Iris pigment epithelial cell (primary cell): ENCODE measurements at places on chromosomes 16 and 17.

GRCh38 chr16:57725554-57725953, 10.0 kb upstream of the KATNB1 start:
- peak; percentile 10 for DNase-seq

DNA sequence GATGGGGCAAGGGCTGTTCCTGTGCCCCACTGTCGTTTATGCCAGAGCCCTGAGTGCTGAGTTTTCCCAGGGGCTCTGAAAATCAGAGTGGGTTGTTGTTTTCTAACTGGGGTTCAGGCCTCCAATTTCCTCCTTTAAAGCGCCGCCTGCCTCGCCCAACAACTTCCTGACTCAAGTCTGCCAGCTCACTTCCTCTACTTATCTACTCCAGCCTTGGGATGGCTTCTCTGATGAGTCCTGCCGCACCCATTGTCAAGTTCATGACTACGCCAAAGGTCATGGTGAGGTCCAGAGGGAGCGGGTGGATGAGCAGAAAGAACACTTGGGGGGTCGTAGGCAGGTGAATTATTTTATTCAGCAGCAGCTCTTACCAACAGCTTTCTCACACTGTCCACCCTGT, 104.7 kb downstream of the UTP18 start:
- DNase-seq: no peak

DNA sequence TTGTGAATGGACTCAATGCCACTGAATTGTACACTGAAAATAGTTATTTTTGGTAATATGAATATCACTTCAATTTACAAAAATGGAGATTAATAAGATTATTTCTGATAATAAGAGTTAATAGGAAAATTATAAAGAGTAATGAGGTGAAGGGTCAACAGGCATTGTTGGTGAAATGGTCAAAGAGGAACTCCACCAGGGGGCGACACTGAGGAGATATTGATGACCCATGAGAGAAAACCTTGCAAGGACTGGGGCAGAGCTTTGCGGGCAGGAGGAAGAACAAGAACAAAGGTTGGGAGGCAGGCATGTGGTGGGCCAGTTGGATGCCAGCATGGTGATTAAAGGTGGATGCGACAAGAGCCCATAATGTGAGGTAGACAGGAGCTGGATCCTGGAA, 74.0 kb upstream of the XYLT1 start:
- no peak for DNase-seq

- no peak for DNase-seq
Observed at GRCh38 chr16:9135797-9136196, 44.4 kb downstream of the HAPSTR1 start.

DNA sequence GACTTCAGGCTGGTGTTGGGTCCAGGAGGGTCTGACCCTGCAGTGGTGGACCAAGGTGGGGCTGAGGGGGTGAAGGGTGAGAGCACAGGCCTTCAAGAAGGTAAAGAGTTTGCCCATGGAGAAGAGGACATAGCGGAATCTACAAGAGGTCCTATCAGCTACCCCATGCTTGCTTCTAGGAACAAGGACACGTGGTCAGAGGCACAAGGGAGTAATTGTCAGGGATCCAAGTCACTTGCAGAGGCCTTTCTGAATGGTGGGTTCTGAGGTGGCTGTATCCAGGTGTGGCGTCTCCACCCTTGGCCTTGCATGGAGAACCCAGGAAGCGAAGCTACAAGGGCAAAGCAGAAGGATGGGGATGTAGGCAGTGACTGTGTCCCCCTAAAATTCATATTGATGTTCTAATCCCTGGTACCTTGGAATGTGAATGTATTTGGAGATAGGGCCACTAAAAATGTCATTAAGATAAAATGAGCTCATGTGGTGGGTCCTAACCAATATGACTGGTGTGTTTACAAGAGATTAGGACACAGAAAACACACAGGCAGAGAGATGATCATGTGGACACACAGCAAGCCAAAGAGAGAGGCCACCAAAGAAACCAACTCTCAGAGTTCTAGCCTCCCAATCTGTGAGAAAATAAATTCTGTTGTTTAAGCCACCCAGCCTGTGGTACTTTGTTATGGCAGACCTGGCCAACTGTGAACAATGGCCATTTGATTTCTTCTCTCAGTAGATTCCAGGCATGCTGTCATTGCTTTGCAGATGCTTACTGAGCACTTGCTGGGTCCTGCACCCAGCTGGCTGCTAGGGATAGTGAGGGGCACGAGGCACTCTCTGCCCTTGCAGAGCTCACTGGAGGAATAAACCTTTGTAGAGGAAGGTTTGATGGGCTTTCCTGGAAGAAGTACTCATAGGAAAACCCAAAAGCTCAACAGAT, 75.8 kb downstream of the UTP18 start:
- DNase-seq: no peak

DNA sequence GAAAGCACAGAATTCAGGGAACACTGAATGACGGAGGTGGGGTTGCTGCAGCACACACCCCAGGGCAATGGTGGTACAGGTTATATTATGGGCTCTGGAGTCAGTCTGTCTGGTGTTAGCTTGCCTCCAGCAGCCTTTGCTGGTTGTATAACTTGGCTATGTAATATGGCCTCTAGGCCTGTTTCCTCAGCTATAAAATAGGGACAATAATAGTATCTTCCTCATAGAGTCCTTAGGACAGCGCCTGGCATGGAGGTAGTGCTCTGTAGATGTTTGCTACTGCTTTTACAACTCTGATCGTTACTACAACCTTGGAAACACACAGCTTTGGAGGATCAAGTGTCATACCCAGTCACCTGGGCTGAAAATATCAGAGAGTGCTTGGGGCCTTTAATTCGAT, 31.5 kb downstream of the GTF3C1 start:
- DNase-seq: no peak

DNA sequence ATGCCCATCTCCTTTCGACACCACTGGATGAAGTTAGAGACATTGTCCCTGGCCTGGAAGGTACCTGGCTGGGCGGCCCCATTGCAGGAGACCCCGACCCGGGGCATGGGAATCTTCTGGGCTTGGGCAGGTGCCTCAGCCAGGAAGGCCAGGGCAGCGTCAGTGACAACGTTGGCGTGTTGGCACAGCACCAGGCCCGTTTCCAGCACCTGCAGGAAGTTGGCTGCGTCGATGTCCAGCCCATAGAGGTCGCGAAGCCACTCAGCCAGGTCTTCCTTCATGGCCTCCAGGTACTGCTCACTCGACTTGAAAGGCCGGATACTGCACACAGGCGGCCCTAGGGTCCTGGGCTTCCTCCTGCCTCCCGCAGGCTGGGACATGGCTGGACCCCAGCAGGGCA, 568 bp downstream of the GAS2L2 start:
- no peak for DNase-seq

- DNase-seq: no peak
Observed at GRCh38 chr16:81673432-81673831, 105.7 kb upstream of the PLCG2 start.

GRCh38 chr17:80861892-80862291, 129.7 kb upstream of the CHMP6 start:
- DNase-seq: peak; percentile 39

DNA sequence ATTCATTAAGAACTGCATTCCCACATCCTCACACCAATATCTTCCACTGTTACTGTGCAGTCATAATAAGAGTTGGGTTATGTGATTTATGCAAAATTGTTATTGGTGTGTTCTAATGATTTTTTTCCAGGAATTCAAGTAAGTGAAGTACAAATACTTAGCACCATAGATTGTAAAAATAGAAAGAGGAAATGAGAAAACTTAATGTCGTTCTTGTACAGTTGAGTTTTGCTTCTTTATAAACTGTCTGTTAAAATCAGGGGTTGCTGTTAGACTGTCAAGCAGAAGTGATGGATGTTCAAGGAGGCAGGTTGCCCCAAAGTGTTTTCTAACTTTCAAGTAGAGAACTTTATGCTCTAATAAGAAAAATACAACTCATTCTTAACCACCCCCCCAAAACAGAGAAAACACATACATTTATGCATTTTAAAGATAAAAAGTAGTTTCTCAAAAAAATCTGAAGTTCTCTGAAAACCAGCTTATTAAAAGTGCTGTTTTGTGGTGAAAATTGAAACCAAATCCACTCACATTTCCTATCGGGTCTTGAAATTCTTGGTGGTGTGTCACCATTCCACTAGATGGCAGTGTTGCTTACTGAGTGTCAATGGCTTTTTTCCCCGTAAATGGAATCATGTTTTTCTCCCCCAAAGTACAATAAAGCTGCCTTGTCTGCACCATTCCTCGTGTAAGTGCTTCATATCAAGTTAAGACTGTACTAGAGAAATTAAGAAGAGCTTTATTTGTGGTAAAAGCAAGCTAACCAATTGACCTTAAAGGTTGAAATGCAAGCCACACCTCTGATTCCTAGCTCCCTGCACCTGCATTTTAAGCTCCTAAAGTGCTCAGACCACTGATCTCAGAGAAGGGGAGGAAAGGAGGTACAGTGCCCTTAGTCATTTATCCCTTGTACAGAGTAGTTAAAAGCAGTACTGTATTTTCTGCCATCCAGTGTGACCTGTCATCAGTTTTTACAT, 4.7 kb upstream of the IGSF6 start:
- peak; percentile 59 for DNase-seq

- DNase-seq: peak; percentile 67
Observed at GRCh38 chr17:9324864-9325263, 250.8 kb downstream of the STX8 start.

GRCh38 chr16:58842746-58843145, 108.6 kb upstream of the GOT2 start:
- DNase-seq: no peak

DNA sequence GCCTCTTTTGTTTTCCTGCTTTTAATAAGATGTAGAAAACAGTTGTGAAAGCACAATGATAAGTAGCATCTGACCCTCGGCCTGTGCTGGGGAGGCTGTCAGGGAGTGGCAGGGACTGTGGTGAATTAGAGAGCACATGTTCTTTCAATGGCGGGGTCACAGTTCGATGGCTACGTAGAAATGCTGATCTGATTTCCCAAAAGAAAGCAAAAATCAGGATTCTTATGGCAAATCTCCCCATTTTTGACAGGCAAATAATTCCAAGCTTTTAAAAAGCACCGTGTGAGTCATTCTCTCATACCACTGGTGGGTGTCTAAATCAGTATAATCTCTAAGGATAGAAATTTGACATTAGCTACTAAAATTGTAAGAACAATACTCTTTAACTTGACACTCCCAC, 4.2 kb upstream of the MAPK7 start:
- DNase-seq: no peak

DNA sequence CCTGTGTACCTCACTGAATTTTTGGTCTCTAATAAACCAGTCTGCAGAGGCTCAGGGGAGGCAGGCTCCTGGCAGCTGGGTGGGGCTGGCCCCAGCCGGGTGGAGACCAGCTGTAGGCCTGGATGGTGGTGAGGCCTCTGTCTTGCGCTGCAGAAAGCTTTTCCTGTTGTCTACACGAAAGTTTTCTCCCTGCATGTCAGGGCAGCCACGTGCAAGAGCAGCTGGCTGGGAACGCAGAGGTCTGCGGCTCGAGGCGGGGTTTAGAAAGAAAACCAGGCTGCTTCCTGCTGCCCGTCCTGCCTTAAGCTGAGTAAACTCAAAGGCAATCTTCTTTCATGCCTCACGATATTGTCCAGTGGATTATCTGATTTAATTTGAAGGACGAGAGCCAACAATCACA, 2.4 kb downstream of the SERPINF1 start:
- DNase-seq: peak; percentile 95

GRCh38 chr16:85321509-85322271, 209.4 kb upstream of the CIBAR2 start:
- peak; percentile 89 for DNase-seq

DNA sequence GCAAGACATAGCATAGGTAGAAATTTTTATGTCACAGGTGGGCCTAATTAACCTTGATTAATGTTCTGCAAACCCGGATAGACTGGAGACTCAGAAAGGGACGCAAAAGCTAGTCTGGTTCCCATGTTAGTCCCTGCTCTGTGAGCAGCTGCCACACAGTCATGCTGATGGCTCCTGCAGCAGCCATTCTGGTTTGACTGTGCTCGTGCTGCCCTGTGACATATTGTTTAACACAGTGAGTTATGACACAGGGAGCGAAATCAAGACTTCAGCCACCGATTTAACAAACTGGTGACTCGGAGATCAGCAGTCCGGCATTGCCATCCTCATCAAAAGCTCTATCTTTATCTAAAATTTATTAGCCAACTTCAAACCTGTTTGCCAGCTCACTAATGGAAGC, 169.8 kb downstream of the WWOX start:
- no peak for DNase-seq

DNA sequence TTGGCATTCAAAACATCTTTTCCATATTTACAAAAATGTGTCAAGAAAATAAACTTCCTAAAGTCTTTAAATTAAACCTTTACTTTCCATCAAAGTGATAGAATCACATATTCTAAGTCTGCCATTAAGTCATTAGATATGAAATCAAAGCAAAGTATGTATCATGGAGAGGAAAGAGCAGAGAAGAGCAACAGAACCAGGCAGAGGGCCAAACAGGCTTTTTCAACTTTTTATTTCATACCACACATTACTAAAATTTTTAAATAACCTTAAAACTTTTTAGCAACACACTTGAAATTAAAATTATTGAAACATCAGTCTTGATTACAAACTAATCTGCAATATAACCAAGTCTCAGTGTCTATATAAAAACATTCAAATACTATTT, 13.8 kb downstream of the SIAH1 start:
- DNase-seq: peak; percentile 39

- DNase-seq: peak; percentile 59
Observed at GRCh38 chr17:13736916-13737315, 135.2 kb upstream of the HS3ST3A1 start.

DNA sequence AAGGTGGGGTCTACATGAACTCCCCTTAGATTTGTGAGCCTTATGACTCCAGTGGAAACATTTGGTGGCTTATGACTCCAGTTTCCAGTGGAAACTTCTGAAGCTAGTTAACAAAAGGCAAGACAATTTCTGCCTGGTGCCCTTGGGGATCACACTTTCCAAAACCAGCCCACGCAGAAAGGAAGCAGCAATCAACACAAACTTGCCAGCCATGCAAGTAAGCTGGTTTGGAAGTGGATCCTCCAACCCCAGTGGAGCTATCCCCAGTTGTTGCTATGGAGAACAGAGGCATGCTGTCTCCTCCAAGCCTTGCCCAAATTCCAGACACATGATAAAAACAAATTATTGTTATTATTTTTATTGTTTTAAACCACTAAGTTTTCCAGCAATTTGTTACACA, 130.9 kb downstream of the CDH11 start:
- DNase-seq: no peak

GRCh38 chr17:79362772-79363305, 248.0 kb downstream of the RBFOX3 start:
- DNase-seq: no peak

- no peak for DNase-seq
Observed at GRCh38 chr16:62816971-62817519, 780.8 kb upstream of the CDH8 start.

DNA sequence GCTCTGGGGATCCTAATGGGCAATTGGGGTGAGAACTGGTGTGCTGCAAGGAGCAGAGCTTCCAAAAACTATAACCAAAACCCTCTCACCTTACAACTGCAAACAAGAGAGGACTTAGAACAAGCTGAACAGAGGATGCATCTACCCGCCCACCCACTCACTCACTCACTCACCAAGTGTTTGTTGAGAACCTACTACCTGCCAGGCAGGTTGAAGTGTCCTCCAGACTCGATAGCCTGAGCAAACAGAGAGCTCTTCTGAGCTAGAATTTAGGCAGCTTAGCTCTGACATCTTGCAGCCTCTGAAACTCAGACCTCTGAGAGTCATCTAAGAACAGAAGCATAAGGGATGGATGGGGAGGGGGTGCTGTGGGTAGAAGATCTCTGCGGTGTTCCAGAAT, 41.2 kb downstream of the CACNG3 start:
- no peak for DNase-seq
